Uterus (tissue), 4 donors: ENCODE measurements at places on chromosomes 13 and 19. TPM values are rescaled to one million over a fixed set of nuclear protein-coding genes. Genes with fewer than 3 reads are reported as not detected.

- H3K4me3 ChIP-seq: no peak overlapping the region
- no peak overlapping the region for H3K27ac ChIP-seq
- H3K36me3 ChIP-seq: no peaks in the 10 kb centered on the region
Observed at GRCh38 chr19:6754136-6754535, 13.1 kb downstream of the SH2D3A start.

DNA sequence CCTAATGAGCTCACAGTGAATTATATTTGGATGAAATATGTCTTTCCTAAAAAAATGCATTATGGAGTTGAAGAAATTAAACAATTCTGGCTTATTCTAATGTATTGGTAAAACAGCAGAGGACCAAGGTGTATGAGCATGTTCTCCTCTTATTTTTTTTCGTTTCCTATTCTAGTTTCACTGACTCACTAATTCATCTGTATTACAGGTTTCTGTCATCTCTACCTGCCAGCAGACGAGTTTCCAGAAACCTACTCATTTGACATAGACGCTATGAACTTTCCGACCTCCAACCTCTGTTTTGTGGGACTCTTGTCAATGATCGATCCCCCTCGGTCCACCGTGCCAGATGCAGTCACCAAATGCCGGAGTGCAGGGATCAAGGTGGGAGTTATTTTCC is 20.3 kb downstream of the ATP12A start:
- H3K27me3 ChIP-seq: peaks cover 4% of the 10 kb centered on the region
- H3K36me3 ChIP-seq: no peaks in the 10 kb centered on the region
- DNase-seq: no peak

GRCh38 chr13:64540468-64540867 is 2689.7 kb downstream of the PCDH9 start:
- no peak for DNase-seq
- H3K4me3 ChIP-seq: no peak overlapping the region
- H3K36me3 ChIP-seq: no peaks in the 10 kb centered on the region
- H3K27me3 ChIP-seq: no peaks in the 10 kb centered on the region

- H3K36me3 ChIP-seq: no peaks in the 10 kb centered on the region
- H3K27me3 ChIP-seq: no peaks in the 10 kb centered on the region
- DNase-seq: no peak
- no peak overlapping the region for H3K4me3 ChIP-seq
- no peaks in the 10 kb centered on the region for H3K4me1 ChIP-seq
- H3K27ac ChIP-seq: no peak overlapping the region
Observed at GRCh38 chr13:58611117-58611516, 979.6 kb downstream of the PCDH17 start.

GRCh38 chr13:110650436-110650835 is 35.1 kb downstream of the NAXD start:
- H3K36me3 ChIP-seq: no peaks in the 10 kb centered on the region
- DNase-seq: no peak
- no peak overlapping the region for H3K27ac ChIP-seq
- no peaks in the 10 kb centered on the region for H3K4me1 ChIP-seq
- no peak overlapping the region for H3K4me3 ChIP-seq
- no peaks in the 10 kb centered on the region for H3K27me3 ChIP-seq

GRCh38 chr13:67267136-67267535 is 37.0 kb upstream of the PCDH9 start:
- DNase-seq: no peak
- H3K4me3 ChIP-seq: no peak overlapping the region
- no peaks in the 10 kb centered on the region for H3K4me1 ChIP-seq
- H3K36me3 ChIP-seq: no peaks in the 10 kb centered on the region

DNA sequence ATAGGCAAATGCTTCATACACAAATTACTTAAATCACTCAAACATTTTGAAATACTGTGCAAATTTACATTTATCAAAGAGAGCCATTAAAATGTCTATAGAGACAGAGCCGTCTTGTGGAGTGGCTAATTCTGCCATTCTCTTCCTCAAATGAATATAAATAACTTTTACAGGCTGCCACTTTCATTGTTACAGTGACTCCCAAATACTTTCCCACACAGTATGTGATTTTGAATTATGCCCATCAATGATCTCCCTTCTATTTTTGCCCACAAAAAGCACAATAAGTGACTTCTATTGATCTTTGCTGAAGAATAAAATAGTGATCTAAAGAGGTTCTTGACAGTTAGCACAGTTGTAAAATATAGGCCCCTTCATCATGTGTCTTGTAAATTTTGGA is 1244.9 kb downstream of the PCDH17 start:
- no peaks in the 10 kb centered on the region for H3K27me3 ChIP-seq
- no peak overlapping the region for H3K4me3 ChIP-seq
- no peak for DNase-seq
- no peaks in the 10 kb centered on the region for H3K4me1 ChIP-seq

GRCh38 chr19:47142779-47143178 is 12.1 kb downstream of the SAE1 start:
- no peaks in the 10 kb centered on the region for H3K4me1 ChIP-seq
- no peak overlapping the region for H3K4me3 ChIP-seq
- H3K27ac ChIP-seq: peak overlapping the region; percentile 50
- no peak for DNase-seq
- H3K27me3 ChIP-seq: no peaks in the 10 kb centered on the region

- no peak overlapping the region for H3K4me3 ChIP-seq
- no peak for DNase-seq
- no peaks in the 10 kb centered on the region for H3K36me3 ChIP-seq
- H3K27ac ChIP-seq: no peak overlapping the region
Observed at GRCh38 chr19:32222556-32222955, 122.9 kb upstream of the ZNF507 start.

DNA sequence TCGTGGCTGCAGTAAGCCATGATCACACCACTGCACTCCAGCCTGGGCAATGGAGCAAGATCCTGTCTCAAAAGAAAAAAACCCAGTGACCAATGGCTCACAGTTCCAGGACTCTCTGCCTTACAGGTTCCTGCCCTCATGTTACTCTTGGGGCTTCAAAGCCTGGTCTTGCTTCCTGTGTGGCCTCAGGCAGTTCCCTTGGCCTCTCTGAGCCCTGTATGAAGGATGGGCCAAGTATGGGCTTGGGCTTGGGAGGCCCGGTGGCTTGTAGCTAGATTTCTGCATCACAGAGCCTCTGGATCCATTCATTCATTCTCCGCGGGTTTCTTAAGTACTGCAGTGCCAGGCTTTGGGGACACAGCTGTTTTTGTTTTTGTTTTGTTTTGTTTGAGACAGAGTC is 780 bp upstream of the TSPAN16 start:
- H3K27me3 ChIP-seq: no peaks in the 10 kb centered on the region
- H3K27ac ChIP-seq: no peak overlapping the region
- no peaks in the 10 kb centered on the region for H3K4me1 ChIP-seq
- no peak overlapping the region for H3K4me3 ChIP-seq

DNA sequence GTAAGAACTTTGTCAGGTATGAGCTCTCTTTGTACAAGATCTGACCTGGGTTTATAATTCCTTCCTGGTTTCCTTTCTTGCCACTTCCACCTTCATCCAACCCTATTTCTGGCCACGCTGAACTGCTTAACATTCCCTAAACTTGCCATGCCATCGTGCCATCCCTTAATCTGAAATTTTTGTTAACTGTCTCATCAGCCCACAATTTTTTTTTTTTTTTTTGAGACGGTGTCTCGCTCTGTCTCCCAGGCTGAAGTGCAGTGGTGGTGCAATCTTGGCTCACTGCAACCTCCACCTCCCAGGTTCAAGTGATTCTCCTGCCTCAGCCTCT is 144.6 kb downstream of the GGACT start:
- no peak overlapping the region for H3K27ac ChIP-seq
- H3K4me3 ChIP-seq: no peak overlapping the region

- no peak for DNase-seq
- H3K4me1 ChIP-seq: no peaks in the 10 kb centered on the region
- no peak overlapping the region for H3K27ac ChIP-seq
- no peaks in the 10 kb centered on the region for H3K36me3 ChIP-seq
- H3K27me3 ChIP-seq: no peaks in the 10 kb centered on the region
Observed at GRCh38 chr13:84187626-84188025, 305.4 kb upstream of the SLITRK1 start.

DNA sequence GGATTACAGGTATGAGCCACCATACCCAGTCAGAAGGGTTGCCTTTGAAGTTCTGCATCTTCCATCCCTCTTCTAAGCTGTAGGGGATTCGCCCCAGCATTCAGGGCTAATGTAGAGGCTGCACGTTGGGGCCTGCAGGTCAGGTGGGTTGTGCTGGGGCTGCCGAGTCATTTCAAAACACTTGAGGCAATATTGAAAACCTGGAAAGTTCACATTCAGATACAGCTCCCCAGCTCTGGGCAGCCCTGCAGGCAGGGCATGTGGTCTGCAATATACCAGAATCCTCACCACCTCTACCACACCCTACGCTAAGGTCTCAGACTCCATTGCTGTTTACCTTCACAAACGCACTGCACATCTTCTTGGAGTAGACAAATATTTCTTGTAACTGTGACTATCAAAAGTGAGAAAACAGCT is 24.6 kb downstream of the CCNE1 start:
- no peaks in the 10 kb centered on the region for H3K27me3 ChIP-seq
- H3K36me3 ChIP-seq: no peaks in the 10 kb centered on the region
- no peaks in the 10 kb centered on the region for H3K4me1 ChIP-seq
- H3K4me3 ChIP-seq: no peak overlapping the region
- no peak for DNase-seq

GRCh38 chr19:4713384-4713951 is 10.2 kb downstream of the DPP9 start:
- no peaks in the 10 kb centered on the region for H3K27me3 ChIP-seq
- H3K4me3 ChIP-seq: no peak overlapping the region
- no peaks in the 10 kb centered on the region for H3K4me1 ChIP-seq

DNA sequence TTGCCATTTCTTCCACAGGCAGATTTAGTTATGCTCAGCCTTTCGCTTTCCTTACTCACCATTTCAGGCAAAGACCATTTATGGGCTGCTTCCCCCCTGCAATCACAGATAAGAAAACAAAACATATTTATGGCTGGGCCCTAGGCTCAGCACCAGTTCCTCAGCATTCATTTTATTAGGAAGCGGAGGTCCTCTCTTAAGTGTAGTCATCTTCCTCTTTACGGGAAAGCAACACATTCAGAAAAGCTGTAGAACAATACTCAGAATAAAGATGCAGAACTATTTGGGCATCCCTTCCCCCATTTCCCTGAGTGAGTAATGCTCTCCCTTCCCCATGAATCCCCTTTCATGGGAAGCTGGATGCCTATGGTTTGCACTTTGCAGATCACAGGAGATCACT is 27.9 kb downstream of the FLT1 start:
- H3K27ac ChIP-seq: no peak overlapping the region
- H3K4me3 ChIP-seq: no peak overlapping the region
- H3K27me3 ChIP-seq: no peaks in the 10 kb centered on the region
- H3K4me1 ChIP-seq: no peaks in the 10 kb centered on the region
- no peak for DNase-seq
- no peaks in the 10 kb centered on the region for H3K36me3 ChIP-seq

DNA sequence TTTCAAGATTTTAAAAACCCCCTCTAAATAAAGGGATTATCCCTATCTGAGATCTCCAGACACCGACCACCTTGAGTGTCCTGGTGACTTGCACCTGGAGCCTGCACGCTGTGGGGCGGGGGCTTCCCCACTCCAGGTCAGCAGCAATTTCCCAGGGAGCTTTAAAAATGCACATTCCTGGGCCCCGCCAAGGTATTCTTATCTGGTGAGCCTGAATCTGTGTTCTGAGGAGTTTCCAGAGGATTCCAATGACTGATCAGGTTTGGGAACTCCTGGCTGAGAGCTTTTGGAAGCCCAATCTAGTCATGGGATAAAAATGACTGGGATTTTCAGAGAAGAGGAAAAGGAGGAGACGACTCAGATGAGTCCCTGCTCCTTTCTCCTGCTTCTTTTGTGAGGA is 66.1 kb downstream of the FGF9 start:
- no peak for DNase-seq
- no peaks in the 10 kb centered on the region for H3K27me3 ChIP-seq
- no peak overlapping the region for H3K4me3 ChIP-seq

GRCh38 chr13:89751432-89751930 is 1596.0 kb upstream of the MIR17HG start:
- H3K4me3 ChIP-seq: no peak overlapping the region
- DNase-seq: no peak
- no peaks in the 10 kb centered on the region for H3K36me3 ChIP-seq
- H3K27me3 ChIP-seq: no peaks in the 10 kb centered on the region

GRCh38 chr13:39244561-39245230 is 206.4 kb downstream of the NHLRC3 start:
- no peak for DNase-seq
- H3K4me1 ChIP-seq: no peaks in the 10 kb centered on the region
- no peak overlapping the region for H3K27ac ChIP-seq
- no peaks in the 10 kb centered on the region for H3K27me3 ChIP-seq
- H3K36me3 ChIP-seq: no peaks in the 10 kb centered on the region

DNA sequence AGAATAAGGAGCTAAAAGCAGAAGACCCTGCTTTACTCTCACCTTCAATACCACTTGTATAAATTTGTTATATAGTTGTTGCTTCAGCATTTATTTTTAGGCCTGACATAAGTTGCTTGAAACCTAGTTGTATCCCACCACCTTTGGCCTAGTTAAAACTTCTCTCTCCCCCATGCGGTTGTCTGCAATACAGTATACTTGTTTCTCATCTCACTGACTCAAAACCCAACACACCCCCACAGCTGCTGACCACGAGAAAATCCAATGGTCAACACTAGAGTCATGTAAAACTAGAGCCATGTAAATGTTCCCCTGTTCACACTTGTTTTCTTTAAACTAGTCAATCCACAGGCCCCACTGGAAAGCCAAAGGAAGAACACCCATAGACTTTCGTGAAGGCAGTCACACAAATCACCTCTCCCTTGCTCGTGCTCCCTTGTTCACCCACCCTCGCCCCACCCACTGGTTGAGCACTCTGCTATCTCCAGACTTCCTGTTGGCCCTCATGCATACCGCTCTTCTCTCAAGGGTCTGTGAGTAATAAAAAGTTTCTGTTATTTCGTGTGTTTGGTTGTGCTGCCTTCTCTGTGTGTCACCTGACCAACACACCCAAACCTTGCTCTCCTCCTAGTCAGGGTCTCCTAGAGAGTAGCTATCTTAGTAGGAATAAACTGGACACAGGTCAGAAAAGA is 12.9 kb upstream of the CCDC169 start:
- no peaks in the 10 kb centered on the region for H3K4me1 ChIP-seq
- no peak overlapping the region for H3K27ac ChIP-seq
- H3K4me3 ChIP-seq: no peak overlapping the region
- DNase-seq: no peak
- no peaks in the 10 kb centered on the region for H3K36me3 ChIP-seq

ZNF888 gene
- total RNA-seq: 1.5 TPM

UCHL3 gene
- total RNA-seq: 19.6 TPM

SRRM5 gene
- total RNA-seq: not detected

PDS5B gene
- 62.4 TPM for total RNA-seq

ALOX5AP gene
- 4.4 TPM for total RNA-seq

POMP gene
- 11.5 TPM for total RNA-seq

SHISA7 gene
- total RNA-seq: not detected

LIM2 gene
- total RNA-seq: not detected

AXL gene
- total RNA-seq: 80.6 TPM

ZNF723 gene
- total RNA-seq: not detected

CDADC1 gene
- total RNA-seq: 9.5 TPM

RFPL4A gene
- total RNA-seq: not detected
